AG04450 (cell line): ENCODE measurements at places on chromosomes 7 and 10. TPM values are rescaled to one million over a fixed set of nuclear protein-coding genes. Genes with fewer than 3 reads are reported as not detected.

GRCh38 chr10:227014-227413 is 91.8 kb downstream of the ZMYND11 start:
- DNase-seq: no peak

- no peak for DNase-seq
Observed at GRCh38 chr7:157487046-157487770, 150.4 kb downstream of the DNAJB6 start.

GRCh38 chr10:114179148-114179547 is at the start of gene TDRD1:
Gene TDRD1, plus strand, starts transcription at chr10:114179353. Its CDS starts 8,479 bp downstream, at chr10:114187832.
- no peak for DNase-seq

- DNase-seq: peak; percentile 8
Observed at GRCh38 chr10:9786576-9786975, 1231.1 kb upstream of the CELF2 start.

GRCh38 chr7:1669064-1669951 is 769 bp upstream of the ELFN1 start:
- no peak for DNase-seq

- no peak for DNase-seq
Observed at GRCh38 chr10:126092366-126093215, 196.2 kb downstream of the FANK1 start.

DNA sequence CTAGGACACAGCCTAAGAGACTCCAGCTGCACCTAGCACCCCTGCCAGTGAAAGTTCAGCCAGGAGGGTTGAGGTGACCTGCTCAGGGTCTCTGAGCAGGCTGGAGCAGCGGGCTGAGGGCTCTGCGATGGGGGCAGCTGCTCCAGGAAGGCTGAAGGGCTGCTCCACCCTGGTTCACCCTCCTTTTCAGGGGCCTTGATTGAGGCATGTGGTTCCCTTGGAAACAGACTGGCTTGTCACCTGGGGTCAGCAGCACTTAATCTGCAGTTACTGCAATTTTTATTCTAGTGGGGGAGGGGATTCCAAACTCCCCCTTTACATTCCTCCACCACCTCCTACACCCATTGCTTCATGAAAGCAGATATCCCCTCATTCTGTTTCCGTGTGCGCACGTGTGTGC is 85.3 kb upstream of the UNC5B start:
- no peak for DNase-seq

GRCh38 chr10:110074298-110074697 is 66.5 kb downstream of the ADD3 start:
- DNase-seq: no peak

The PKD2L1 gene
- not detected in 2 replicates for polyA plus RNA-seq

The SNCG gene
- polyA plus RNA-seq: 4.6 and 5.3 TPM in 2 replicates

The SLC26A5 gene
- polyA plus RNA-seq: not detected in 2 replicates

DNA sequence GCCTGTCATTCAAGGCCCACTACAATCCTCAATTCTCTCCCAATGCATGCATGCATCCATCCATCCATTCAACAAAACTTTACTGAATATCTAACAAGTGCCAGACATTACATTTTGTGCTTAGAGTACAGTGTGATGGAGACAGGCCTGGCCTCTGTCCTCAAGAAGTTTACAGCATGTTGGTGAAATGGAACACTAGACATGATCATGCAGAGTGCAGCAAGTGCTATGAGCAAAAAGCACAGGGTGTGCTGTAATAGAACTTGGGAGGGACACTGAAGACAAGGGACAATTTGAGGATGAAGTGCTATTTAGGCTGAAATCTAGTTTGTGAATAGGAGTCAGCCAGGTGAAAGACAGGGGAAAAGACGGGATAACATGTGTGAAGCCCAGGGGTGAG is 347.8 kb downstream of the PTEN start:
- no peak for DNase-seq

GRCh38 chr7:92622685-92623084 is 32.5 kb upstream of the FAM133B start:
- no peak for DNase-seq

DNA sequence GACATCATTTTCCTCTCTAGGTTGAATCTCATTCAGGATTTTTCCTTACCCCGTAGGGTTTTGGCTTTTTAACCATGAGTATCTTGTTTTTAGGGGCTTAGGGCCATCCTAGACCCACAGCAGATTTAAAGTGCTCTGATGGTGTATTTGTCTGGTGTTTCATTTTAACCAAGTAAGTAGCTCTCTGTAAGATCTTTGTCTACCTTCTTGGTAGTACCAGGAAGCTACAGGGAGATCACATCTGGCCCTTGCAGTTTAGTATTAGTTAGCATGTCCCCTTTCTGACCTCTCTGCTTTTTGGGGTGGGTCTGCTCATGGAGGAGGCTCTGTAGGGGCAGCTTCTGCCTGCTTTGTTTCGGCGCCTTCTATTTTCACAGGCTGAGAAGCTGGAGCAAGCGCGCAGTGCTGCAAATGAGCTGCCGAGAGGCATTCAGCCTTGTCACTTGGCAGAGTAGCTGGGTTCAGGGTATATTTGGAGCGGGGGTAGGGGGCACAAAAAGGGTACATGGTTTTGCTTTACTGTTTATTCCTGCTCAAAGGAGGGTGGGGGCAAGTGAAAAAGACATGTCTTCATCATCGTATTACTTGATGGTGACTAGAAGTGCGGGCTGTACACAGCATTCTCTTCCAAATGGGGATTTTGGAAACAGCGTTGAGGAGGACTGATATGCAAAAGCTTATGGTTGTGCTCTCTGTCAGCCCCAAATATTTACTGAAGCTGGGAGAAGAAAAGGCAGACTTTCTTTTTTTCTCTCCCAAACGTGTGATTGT is 146.3 kb downstream of the CELF2 start:
- DNase-seq: no peak

GRCh38 chr10:86793696-86794095 is 37.3 kb downstream of the BMPR1A start:
- no peak for DNase-seq

DNA sequence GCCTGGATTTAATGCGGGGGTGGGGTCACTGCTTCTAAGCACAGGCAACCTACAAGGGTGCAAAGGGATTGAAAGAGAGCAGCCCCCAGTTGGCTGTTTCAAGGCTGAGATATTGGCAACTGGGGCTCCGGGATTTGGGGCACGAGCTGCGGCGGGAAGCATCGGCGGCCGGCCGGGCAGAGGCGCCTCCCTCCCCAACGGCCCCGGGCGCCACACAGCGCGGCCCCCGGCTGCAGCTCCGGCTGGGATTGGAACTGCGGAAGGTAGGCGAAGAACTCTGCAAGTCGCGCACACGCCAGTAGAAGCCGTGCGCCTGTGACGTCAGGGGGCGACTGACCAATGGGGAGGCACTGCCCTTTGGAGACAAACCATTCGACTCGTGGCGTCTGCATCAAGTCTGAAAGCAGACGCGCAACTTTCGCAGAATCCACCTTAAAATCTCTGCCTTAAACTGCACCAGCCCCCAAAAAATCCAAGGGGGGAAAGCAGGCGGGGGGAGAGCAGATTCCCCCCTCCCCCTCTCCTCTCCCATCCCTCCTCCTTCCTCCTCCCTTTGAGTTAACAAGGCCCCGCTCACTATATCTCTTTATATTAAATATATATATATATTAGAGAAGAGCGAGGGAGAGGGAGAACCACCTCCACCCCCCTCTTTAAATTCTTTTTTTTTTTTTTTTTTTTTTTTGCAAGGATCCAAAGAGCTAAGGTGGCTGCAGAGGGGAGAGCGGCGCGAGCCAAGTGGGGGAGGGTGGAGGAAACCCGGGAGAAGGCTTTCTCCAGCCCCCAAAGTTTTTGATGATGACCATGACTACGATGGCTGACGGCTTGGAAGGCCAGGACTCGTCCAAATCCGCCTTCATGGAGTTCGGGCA is at the start of gene DLX6:
Gene DLX6, plus strand, starts transcription at position 371 of the 872 bp plus-strand sequence. Its CDS starts 425 bp downstream, at position 796.
- no peak for DNase-seq

DNA sequence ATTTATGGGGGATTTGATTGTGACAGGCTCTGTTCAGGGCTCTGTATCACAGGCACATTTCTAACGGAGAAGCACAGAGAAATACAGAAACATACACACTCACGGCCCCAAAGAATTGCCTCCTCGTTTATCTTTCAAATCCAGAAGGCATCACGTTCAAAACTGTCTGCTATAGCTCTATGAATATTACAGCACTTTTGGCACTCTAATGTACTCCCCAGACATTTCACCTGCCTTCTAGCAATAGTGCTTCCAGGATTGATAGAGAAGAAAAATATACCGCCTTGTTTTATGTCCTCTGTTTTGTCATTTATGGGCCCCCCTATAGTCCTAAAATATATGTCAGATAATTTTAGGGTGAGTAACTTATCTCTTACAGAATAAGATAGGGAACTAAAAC is 947.5 kb downstream of the ANKRD7 start:
- no peak for DNase-seq

DNA sequence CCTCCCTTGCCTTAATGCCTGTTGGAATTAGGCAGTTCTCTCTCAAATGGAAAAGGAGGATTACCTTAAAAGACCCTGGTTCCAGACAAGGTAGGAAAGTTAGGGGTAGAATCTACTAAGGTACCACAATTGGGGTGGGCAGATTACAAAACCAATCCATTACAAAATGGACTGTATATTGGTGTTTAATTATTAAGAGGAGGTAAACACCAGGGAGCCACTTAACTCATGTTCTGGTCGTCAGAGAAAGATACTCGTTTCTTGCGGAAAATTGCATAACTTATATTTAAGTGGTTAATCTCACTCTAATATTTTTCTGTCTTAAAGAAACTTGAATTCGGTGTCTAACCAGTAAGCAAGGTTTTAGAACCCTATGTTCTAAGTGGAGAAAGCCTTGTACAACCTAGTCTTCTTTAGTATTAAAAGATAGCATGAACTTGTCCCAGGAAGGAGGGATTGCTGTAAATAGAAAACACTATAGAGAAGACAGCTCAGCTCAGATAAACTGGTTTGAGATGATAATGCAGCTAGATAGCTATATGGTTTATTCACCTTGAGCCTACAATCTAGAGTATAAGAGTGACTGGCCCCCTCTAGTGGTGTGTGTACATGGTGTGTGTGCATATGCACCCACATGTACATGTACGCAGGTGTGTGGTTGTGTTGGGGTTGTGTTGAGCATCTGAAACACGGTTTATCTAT is 58.0 kb upstream of the STRIP2 start:
- DNase-seq: no peak

The TMEM26 gene
- polyA plus RNA-seq: 2.3 TPM in 2 replicates

The DYNC1I1 gene
- polyA plus RNA-seq: 0.02 and 0.06 TPM in 2 replicates

DNA sequence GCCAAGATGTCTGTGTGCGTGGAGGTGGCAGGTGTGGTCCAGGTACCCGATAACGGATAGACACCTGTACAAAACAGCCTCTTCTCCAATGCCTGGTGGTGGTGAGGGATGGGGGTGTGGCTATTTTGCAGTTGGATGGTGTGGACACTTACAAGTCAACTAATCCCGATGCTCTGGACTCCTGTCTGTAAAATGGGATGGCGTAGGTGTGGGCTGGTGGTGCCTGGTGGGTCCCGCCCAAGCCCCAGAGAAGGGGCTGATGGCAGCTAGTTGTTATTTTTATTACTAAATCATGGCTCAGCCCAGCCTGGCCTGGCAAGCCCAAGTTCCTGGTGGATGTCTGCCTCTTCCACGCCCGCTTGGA is 22.3 kb downstream of the GTF2IRD1 start:
- DNase-seq: no peak

The TCERG1L gene
- polyA plus RNA-seq: not detected in 2 replicates

The ACTL6B gene
- polyA plus RNA-seq: not detected in 2 replicates

- DNase-seq: no peak
Observed at GRCh38 chr7:6168477-6168868, 104.0 kb downstream of the CYTH3 start.

DNA sequence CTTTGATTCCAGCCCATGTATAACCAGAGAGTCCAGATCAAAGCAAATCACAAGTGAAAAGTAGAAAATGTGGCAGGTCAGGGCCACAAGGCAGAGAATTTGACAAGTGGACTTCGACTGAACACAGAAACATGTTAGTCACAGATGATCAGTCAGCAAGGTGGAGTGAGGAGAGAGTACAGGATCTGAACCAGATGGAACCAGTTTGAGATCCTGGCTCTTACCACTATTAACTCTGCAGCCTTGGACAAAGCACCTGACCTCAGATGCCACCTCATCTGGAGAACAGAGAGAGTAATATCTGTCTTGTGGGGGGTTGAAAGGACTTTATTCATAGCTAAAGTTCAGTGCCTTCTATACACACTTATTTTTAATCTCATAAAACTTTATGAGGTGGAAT is 4.4 kb downstream of the MRLN start:
- no peak for DNase-seq

GRCh38 chr7:76424413-76425111 is at the start of gene ZP3:
Gene ZP3, plus strand, starts transcription at chr7:76424950. Its CDS starts 15 bp downstream, at chr7:76424965.
- DNase-seq: no peak

The CREB3L2 gene
- 53.5 and 57.8 TPM in 2 replicates for polyA plus RNA-seq

The HOXA2 gene
- 3.1 and 4.1 TPM in 2 replicates for polyA plus RNA-seq

The SORBS1 gene
- polyA plus RNA-seq: 0.40 TPM in 2 replicates

The NEURL1 gene
- polyA plus RNA-seq: 0.67 and 0.82 TPM in 2 replicates

The RADIL gene
- 0.07 and 0.31 TPM in 2 replicates for polyA plus RNA-seq

The LRRC61 gene
- 0.17 and 0.57 TPM in 2 replicates for polyA plus RNA-seq

- DNase-seq: no peak
Observed at GRCh38 chr10:104297697-104298660, 29.0 kb downstream of the GSTO2 start.

GRCh38 chr7:37287131-37287855 is 161.4 kb downstream of the ELMO1 start:
- no peak for DNase-seq

GRCh38 chr7:117200132-117200531 is 122.7 kb downstream of the WNT2 start:
- DNase-seq: no peak

- DNase-seq: no peak
Observed at GRCh38 chr10:75448166-75448565, 16.7 kb downstream of the LRMDA start.

The SMO gene
- polyA plus RNA-seq: 20.8 and 26.5 TPM in 2 replicates

DNA sequence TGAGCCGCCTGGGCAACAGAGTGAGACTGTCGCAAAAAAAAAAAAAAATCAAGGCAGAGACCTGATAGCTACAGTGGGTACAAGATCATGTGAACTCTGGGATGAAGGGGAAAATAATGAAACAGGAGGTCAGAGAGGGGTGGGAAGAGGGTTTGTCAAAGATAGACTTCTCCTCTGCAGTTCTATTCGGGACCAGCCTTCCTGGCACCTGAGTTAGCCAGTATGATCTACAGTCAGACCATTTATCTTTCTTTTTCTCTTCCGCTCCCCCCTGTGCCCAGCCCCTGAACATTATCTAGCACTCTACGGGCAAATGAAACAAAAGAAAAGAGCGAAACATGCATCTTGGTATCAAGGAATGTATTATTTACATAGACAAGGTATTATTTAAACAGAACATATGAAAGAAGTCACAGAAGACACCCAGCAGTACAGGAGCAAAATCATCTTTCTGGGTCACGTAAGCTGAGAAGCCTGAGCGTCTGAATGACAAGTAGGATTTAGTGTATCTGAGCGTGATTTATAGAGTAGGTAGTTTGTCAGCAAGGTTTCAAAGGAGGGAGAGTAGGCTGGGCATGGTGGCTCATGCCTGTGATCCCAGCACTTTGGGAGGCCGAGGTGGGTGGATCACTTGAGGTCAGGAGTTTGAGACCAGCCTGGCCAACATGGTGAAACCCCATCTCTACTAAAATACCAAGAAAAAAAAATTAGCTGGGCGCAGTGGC is 109.0 kb downstream of the PRKCQ start:
- no peak for DNase-seq

DNA sequence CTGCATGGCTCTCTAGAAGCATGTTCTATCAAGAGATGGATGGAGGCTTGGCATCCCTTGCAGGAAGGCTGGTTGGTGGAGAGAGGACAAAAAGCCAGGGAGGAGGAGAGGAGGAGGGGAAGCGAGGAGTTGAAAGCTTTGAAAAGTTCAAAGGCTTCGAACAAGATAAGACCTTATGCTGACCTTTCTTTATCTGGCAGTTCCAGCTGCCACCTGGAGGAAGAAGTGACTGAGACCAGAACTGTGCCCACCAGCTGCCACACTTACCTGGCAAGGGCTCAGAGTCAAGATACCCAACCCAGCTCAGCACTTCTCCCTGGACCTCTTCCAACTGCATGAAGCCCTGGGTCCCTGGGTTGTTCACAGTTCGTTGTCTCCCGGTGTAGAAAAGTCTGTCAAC is 14.8 kb downstream of the CCL24 start:
- no peak for DNase-seq
